ENCODE measurements at places on chromosomes 6 and 20.

DNA sequence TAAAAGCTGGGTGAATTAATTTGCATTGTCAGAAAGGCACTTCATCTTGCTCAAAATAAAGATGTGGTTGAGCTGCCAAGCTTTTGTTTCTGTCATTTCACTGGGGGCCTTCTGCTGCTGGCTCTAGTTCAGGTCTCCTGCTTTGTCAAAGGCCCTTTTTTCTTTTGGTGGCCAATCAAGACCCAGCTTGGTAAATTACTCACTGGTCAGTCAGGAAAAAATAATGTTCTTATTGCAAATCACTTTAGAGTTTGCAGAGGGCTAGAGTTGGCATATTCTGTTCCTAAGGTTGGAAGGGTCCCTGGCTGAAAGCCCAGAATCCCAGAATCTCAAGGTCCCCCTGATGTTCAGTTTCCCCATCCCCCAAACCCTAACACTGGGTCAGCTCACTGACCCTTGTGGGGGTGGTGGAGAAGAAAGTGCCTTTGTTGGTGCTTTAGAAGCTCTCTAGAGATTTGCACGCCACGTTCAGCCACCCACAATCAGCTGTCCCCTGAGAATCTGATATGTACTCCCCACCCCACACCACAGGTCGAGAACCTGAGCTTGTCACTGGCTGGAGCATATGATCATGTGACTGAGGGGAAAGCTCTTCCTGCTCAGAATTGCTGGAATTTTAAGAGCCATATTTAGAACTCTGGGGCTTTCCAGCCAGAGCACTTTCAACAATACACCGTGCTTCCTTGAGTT lies 21.7 kb upstream of the BNIP5 start:
- DNase-seq: no peak

DNA sequence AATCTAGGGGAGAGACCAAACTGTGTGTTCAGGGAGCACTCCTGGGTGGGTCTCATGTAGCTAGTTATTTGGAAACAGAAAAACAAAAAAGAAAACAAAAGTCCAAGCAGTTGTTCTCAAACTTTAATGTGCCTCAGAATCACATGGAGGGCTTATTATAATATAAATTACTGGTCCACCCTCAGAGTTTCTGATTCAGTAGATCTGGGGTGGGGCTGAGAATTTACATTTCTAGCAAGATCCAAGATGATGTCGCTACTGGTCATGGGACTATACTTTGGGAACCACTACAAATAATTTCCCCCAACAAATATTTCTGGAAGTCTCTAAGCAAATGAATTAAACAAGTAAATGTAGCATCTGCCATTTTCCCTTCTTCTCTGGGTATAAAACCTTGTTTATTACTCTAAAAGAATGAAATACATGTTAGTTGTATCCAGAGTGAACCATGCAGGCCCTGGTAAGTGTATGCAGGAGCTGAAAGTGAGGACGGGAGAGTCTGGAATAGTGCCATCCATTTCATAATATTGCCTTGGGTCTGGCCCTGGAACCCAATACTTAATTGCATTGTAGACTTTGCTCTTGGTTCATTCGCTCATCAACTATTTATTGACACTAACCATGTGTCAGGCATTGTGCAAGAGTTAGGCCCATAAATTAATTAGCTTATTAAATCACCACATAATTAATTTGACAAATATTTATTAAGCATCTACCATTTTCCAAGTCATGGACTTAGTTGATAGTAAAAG lies 490.8 kb downstream of the EPM2A start:
- no peak for DNase-seq

DNA sequence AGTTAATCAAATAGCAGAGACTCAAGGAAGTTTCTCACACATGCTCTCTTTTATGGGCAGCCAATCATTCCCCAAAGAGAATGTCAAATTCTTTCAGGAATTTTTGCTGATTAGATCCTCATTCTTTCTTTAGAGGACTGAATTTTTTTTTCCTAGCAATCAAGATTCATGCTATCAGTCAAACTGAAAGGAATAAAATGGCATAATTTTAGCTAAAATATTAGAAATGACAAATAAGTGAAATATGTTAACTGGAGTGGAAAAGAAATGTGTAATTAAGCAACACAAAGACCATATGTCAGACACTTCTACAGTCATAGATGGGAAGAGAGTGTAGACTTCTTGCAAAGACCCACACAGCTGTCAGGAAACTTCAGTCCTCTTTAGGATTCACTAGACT lies 242.3 kb upstream of the RNF217 start:
- DNase-seq: no peak

- DNase-seq: no peak
Measured at GRCh38 chr6:81759782-81760181, 7.3 kb upstream of the TENT5A start.

DNA sequence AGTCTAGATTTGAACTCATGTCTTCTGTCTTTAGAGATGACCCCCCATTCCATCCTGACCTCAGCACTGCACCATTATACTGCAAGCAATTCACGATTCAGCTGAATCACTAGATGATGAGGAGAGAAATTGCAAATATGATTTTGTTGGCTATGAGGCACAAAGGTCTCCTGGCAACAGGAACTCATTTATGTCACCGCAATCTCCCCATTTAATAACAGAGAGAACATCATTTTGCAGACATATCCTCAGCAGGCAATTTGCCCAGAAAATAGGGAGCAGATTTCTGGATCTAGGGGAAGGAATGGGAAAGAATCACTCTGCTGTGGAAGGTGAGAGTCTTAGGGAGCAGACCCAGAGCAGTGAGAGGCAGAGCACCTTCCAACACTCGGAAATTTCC lies 303.0 kb downstream of the PAX1 start:
- DNase-seq: no peak

GRCh38 chr20:1062334-1063010 lies 55.9 kb upstream of the PSMF1 start:
- DNase-seq: no peak

DNA sequence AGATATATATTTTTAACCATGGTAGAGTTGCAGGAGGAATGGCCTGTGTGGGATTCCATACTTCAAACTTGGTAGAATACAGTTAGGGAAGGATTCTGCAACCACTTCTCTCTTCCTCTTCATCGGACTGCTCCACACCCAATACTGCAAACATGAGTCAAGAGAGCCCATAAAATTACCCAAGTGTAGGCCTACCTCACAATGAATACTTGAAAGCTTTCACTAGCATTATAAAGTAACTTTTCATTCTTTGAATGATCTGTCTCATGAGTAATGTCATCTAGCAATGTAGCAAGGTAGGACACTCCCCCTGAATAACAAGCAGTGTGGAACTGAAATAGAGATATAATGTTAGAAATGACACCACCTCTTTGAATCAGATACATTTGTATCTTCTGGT lies 79.4 kb downstream of the FOXC1 start:
- DNase-seq: no peak

DNA sequence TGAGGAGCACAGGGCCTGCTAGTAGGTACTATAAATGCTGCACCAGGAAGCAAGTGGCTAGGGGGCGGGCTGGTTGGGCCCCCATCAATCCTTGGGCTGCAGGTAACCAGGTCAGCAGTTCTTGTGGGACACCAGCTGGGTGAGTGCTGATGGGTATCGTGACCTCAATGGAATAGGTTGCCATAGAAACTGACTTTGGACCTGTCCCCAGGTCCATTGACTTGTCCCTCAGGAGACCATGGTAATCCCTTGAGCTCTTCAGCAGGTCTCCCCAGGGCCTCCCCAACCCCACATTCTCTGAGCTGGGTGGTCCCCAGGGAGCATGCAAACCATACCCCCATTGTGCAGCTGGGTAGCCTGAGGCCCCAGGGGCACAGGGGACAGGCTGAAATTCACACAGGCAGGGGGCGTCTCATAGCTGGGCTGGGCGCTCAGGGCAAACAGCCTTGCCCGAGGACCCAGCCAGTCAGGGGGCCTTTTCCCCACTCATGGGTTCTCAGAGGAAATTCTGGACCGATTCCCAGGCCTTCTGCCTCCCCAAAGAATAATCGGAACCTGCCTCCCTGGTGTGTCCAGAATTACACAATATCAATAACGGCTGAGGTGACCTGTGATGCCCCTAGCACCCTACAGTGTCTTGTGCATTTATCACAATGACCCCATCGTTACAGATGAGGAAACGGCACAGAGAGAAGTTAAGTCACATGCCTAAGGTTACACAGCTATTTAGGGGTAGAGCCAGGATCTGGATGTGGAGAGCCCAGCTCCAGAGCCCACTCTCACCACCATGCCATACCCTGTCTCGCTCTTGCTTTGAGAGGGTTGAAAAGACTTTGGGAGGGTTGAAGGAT lies 35.9 kb downstream of the SRC start:
- DNase-seq: peak; percentile 15

GRCh38 chr6:134111062-134111677 lies 58.7 kb upstream of the SLC2A12 start:
- DNase-seq: no peak

GRCh38 chr20:19945732-19946670 lies 71.2 kb upstream of the NAA20 start:
- DNase-seq: no peak

GRCh38 chr20:24576447-24576846 lies 107.0 kb downstream of the SYNDIG1 start:
- DNase-seq: no peak

GRCh38 chr6:21022343-21023107 lies 488.3 kb downstream of the CDKAL1 start:
- DNase-seq: no peak

- no peak for DNase-seq
Measured at GRCh38 chr6:147459780-147460179, 48.7 kb upstream of the SAMD5 start.

- no peak for DNase-seq
Measured at GRCh38 chr20:51042064-51042463, 19.2 kb upstream of the KCNG1 start.

DNA sequence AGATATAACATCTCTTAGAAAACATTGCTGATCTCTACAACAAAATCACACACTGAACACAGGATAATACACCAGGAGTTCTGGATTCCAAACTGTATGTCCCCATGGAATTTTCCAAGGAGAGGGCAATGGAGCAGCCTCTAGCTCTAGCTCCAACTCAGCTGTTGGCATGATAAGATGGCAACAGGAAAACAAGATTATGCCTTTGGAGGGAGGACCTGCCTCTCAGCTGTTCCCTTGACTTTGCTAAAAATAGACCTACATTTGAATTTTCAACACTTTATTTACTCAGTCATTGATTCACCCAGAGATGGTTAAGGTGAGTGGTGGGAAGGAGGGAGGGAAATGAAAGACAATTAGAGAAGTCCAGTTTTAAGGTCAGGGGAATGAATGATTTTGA lies 246.7 kb downstream of the ALDH8A1 start:
- no peak for DNase-seq

GRCh38 chr6:11430036-11430435 lies 107.5 kb upstream of the TMEM170B start:
- no peak for DNase-seq

- no peak for DNase-seq
Measured at GRCh38 chr6:21947731-21948386, 349.0 kb downstream of the PRL start.

DNA sequence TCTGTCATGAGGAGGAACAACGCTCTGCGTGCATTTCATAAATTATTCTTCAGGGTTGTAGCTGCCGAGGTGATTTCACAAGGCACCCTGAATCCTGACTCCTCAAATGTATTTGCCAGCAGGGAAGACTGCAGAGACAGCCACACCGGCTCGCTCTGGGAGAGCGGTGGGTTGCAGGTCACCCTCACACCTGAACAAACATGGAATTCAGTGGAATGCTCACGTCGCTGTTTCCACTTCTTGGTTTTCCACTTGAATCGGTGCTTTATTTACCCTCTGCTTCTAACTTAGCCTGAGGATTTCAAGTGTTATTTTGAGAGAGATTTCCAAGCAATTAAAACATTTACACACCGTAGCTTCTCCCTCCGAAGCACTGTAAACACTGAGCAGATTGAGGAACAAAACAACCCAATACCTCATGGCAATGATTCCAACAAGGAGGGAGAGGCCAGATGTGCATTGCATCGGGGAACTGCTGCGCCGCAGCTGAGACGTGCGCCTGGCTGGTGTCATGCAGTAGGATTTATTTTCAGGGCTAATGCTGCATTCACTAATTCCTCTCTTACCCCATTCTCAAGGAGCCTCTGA lies 59.5 kb upstream of the GGTLC1 start:
- no peak for DNase-seq

- no peak for DNase-seq
Measured at GRCh38 chr6:47118611-47119010, 76.5 kb upstream of the ADGRF1 start.

DNA sequence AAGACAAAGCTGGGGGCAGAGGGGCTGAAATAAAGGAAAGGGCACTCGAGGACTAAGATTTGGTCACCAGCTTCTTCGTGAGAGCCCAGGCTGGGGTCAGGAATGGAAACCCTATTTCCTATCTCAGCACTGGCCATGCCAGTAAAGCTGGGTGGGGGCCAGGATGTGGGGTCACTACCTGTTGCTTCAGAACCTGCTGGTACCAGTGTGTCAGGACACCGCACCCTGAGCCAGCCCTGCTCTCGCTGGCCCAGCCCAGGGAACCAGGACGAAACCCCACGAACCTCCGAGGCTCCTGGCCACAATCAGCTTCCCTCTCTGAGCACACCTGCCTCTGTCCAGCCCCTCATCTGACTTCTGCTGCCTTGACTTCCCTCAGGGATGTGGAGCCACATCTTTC lies 2.1 kb downstream of the CDSN start:
- no peak for DNase-seq

GRCh38 chr6:34771727-34772126 lies 14.4 kb downstream of the SNRPC start:
- no peak for DNase-seq

DNA sequence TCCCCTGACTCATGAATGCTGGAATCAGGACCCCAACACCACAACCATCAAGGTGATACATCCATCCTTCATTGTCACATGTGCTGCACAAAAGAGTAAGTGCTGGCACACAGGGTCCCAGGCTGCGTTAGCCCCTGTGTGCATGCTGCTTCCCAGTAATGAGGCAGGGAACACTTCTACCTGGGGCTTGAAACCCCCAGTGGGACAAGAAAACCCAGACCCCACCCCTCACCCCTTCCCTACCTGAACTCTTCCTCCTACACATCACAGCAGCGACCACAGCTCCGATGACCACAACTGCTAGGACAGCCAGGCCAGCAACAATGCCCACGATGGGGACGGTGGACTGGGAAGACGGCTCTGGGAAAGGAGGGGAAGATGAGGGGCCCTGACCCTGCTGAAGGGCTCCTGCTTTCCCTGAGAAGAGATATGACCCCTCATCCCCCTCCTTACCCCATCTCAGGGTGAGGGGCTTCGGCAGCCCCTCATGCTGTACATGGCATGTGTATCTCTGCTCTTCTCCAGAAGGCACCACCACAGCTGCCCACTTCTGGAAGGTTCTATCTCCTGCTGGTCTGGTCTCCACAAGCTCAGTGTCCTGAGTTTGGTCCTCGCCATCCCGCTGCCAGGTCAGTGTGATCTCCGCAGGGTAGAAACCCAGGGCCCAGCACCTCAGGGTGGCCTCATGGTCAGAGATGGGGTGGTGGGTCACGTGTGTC lies 2.0 kb downstream of the HLA-B start:
- no peak for DNase-seq
